Pons (tissue), 1 donor: ENCODE measurements at places on chromosomes 16 and 17.

DNA sequence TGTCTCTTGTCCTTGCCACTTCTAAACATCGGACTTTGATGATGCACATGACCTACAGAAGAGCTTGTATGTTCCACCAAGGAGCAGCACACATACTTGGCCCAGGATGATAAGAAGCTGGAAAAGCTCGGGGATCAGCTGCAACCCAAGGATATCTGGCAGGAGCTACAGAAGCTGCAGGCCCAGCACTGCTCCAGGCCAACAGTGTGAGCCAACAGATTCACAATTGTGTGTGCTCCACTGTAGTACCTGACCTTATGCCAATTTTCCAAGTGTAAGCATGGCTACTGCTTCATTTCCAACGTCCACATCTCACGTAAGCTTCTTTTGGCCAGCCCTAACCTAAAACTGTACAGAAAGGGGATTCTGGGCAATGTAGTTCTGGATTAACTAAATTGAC, 83.4 kb downstream of the COX10 start:
- DNase-seq: no peak

DNA sequence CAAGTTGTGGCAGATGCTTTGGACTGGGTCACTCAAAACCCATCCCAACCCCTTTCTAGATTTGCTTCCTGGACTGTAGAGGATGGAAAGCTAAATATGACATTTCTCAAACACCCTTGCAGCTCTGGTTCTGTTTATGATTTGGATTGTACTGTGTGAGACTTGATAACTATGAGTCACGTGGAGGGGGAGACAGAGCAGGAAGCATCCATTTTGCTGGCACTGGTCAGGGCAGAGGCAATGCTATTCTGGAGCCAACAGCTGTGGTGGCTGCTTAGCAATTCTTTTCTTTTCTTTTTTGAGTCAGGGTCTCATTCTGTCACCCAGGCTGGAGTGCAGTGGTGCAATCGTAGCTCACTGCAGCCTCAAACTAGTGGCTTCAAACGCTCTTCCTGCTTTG, 13.6 kb upstream of the TERF2 start:
- no peak for DNase-seq

- DNase-seq: no peak
Observed at GRCh38 chr16:46817961-46818360, 13.0 kb downstream of the C16orf87 start.

GRCh38 chr16:23436951-23437350, 16.0 kb downstream of the COG7 start:
- DNase-seq: no peak

- no peak for DNase-seq
Observed at GRCh38 chr17:62008294-62008693, 56.8 kb downstream of the MED13 start.
